ENCODE measurements at places on chromosomes 5 and 9. TPM values are rescaled to one million over a fixed set of nuclear protein-coding genes. Genes with fewer than 3 reads are reported as not detected.

Gene NUP214
- 26.5 TPM for total RNA-seq

Gene ROR2
- 0.90 TPM for total RNA-seq

Gene SYK
- total RNA-seq, result 0.02 TPM

Gene ITK
- 0.43 TPM for total RNA-seq

Gene FBN2
- total RNA-seq, result 15.6 TPM

Gene CDH9
- not detected for total RNA-seq

Gene MBLAC2
- 2.3 TPM for total RNA-seq

Gene EFCAB9
- total RNA-seq, result not detected

Gene CCDC192
- not detected for total RNA-seq

Gene MYORG
- 7.2 TPM for total RNA-seq

Gene SAPCD2
- 20.3 TPM for total RNA-seq

Gene CENPP
- 5.0 TPM for total RNA-seq

Gene FBP1
- not detected for total RNA-seq

Gene FCN2
- total RNA-seq, result not detected

Gene NUTM2G
- not detected for total RNA-seq

Gene TMOD1
- total RNA-seq, result 2.0 TPM

Gene DMRTA1
- total RNA-seq, result 0.56 TPM

Gene UHRF2
- 27.0 TPM for total RNA-seq

Gene C8G
- total RNA-seq, result 1.4 TPM

Gene PCDHA6
- total RNA-seq, result 0.13 TPM

Data from A549 treated with dexamethasone at 1 μM for 4 hours (cell line).